ENCODE measurements at places on chromosomes 5 and 9.

DNA sequence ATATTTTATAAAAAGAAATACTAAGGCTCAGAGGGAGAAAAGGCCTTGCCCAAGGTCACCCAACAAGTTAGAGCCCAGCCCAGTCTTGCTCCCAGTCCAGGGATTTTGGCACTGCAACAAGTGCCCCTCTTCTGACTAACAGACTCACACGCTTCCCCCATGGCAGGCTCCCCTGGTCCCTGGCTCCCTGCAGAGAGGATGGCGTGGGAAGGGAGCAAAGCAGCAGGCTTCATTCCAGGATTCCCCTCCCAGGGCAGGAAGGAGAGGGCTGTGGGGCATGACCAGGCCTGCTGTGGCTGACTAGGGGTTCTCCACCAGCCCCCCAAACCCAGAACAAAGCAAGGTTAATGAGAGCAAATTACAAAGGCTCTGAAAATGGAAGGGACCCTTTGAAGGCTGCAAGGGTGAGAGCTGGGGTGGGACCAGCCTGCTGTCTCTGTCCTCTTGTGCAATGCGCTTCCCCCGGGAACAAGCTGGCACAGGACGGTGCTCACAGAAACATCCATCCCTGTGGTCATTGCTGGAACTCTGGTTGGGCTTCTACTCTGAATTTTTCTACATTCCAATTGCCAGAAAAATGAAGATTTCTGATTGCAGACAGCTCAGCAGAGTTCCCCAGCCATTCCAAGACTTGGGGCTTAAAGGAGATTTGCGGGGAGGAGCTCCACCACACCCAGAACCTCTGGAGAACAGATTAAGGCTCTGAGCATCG lies 37.1 kb upstream of the FAT2 start:
- DNase-seq = no peak

DNA sequence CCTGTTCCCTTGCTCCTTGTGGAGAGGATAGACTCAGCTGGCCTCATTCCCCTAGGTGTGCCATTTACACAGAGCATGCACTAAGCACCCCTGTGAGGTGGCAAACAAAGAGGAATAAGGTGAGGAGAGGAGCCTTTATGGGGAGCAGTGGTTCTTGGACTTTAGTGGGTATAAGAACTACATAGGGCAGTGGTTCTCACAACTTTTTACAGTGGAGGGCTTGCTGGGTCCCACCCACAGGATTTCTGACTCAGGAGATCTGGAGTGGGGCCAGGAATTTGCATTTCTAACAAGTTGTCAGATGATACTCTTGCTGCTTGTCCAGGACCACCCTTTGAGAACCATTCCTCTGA lies 42.0 kb downstream of the CSF1R start:
- no peak for DNase-seq

- no peak for DNase-seq
These were observed 79.4 kb downstream of the ESM1 start for GRCh38 chr5:54905942-54906537.

- DNase-seq = no peak
These were observed 257.6 kb downstream of the TAF11L14 start for GRCh38 chr5:17891881-17892280.

DNA sequence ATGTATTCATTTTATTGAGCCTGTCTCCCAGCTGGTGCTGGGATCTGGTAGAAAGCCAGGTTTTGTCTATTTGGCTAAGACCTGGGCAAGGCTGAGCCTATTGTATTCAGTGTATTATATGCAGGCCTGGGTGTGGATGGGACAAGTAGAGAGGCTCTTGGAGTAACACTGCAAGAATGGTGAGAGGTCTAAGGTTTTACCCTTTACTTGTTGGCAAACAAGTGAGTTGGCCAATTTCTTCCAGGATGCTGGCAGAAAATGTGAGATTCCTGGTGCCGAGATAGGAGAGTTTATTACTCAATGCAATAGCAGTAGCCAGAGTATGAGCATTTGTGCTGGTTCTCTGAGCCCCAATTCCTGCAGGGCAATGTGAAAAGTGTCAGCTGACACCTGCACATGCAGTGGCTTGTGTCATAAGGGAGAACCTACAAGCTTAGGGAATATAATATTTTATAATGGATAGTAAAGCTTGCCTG lies 141.7 kb upstream of the PRLR start:
- DNase-seq = no peak

DNA sequence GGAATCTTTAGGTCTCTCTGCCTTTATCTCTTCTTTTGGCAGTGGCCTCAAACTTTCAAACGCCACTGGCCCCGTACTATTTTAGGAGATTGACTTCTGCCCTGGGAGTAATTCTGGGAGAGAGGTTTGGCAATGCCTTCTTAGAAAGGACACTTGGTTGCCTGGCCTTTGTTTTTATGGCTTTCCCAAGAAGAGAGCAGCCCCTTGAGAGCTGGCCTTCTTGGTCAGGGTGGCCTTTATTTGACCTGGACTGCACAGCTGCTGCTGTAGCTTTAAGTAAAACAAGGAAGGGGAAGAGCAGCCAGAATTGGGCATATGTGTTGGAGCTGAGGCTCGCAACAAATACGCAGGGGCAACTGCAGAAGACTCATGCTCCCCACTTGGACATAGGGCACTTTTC lies 60.8 kb downstream of the PTPN3 start:
- no peak for DNase-seq

DNA sequence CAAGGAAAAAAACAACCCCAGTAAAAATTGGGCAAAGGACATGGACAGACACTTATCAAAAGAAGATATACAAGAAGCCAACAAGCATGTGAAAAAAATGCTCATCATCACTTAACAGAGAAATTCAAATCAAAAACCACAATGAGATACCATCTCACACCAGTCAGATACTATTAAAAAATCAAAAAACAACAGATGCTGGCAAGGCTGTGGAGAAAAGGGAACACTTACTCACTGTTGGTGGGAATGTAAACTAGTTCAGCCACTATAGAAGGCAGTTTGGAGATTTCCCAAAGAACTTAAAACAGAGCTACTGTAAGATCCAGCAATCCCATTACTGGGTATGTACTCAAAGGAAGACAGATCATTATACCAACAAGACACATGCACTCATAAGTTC lies 157.4 kb downstream of the EDIL3 start:
- DNase-seq = no peak

DNA sequence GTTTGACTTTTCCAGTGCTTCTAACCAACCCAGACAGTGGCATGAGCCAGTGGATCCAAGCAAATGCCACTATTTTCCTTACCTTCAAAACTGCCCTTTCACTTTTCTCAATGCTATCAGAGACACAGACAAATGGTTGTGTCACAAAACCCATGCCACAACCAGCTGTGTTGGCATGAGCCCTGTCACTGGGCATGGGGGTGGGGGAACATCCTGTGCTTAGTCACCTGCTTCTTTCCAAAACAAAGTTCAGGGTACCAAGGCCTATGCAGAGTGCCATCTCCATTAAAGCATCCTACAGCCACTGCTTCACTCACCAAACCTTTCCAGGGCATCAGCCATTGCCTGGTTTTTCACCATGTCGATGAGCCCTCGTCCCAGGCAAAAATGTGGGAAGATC lies 30.1 kb downstream of the NIPSNAP3B start:
- DNase-seq = no peak

- DNase-seq = no peak
These were observed 220.0 kb downstream of the GOLPH3 start for GRCh38 chr5:31954091-31954490.

- no peak for DNase-seq
These were observed 13.3 kb upstream of the MPDZ start for GRCh38 chr9:13292782-13293181.

DNA sequence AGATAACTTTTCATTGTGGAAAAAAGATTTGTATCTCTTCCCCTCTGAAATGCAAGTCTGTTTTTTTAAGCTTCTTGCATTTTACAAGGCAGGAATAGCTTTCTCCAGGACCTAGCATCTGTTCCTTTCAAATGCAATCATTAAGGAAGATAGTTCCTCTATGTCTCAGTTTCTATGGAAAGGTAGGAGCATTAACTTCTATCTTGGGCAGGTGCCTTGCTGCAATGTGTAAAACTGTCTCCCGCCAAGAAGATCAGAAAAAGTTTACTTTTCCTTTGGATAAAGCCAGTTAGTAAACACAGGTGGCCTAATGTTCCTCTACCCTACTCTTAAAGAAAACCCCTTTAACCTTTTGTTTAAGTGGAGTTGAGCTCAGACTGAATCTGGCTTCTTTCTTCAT lies 560.6 kb upstream of the CYLC2 start:
- no peak for DNase-seq

DNA sequence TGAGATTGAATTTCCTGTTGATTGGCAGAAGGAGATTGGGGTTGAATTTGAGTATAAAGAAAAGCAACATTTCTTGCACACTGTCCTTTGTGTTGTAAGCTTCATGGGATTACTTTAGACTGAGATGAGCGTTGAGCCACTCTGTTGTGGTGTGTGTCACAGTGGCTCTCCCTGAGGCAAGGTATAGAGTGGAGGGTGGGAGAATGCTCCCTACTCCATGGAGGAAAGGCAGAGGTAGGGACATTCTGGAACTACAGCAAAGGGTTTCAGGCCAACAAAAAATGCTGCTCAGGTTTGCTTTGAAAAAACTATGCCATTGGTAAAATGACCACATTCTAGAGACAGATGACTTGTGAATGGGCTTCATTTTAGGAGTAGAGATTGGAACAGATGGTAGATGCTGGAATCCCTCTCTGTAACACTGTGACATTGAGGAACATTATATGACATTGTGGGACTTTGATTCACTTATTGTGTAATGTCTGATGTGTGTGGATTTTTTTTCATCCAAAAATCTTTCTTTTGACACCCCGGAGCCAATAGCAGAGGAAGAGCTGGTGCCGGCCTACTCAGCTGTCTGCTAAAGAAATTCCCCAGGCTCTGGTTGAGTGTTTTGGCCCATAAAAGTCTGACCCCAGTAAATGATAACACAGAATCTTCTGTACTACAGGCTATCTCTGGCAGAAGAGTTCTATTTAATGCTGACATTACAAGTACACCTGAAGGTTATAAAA lies 6.2 kb upstream of the CEP120 start:
- DNase-seq = no peak

- no peak for DNase-seq
These were observed 23.0 kb downstream of the INIP start for GRCh38 chr9:112694706-112695555.

GRCh38 chr9:107789001-107789700 lies 299.6 kb upstream of the KLF4 start:
- DNase-seq = no peak

DNA sequence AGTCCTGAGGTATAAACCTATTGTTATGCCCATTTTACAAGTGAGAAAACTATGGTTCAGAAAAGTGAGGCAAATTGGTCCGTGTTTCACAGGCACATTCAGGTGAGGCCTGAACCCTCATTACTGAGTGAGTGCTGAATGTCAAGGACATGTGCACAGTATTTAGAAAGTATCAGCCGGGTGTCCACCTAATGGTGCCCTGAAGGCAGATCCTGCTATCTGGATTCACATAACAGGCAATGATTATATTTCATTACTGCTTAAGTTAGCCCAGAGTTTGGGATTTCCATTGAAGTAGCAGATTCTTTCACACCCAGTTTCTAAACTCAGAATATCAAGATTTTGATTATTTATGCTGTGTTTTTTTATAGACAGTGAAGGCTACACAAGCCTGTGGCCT lies 142.7 kb downstream of the LHFPL2 start:
- no peak for DNase-seq

- no peak for DNase-seq
These were observed 8.0 kb downstream of the WHRN start for GRCh38 chr9:114497236-114497635.

GRCh38 chr5:140248414-140248813 lies 54.5 kb downstream of the PFDN1 start:
- DNase-seq = no peak

DNA sequence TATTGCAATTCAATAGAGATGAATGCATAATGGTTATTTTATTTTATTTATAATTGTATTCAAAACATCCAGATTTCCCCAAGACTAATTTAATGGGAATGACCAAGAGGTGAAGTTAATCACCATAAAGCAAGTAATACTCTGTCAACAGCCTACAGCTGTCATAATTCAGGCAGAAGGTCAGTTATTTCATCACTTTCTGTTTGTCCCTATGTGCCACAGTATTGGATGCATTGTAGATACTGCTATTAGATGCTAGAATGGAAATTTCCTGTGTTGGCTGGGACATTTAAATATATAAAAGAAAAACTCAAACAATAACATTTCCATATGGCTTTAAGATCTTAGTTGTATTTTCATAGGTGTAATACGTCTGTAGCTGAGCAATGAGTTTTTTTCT lies 56.7 kb upstream of the MINAR2 start:
- DNase-seq = no peak

DNA sequence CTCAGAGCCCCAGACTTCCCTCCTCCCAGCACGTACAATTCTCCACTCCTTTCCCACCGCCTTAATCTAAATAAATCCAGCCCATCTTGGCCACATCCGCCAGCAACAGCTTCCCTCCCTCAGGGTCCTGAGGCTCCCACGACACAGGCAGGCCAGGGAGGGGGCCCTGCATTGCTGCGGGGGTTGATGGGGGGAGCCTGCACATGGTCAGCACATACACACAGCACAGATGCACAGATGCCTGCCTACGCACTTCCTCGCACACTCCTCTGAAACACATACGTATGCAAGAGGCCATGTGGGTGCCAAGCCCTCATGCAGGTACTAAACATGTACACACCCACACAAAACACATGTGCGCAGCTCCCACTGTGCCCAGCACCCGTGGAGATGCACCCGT lies 14.8 kb downstream of the PDGFRB start:
- no peak for DNase-seq

DNA sequence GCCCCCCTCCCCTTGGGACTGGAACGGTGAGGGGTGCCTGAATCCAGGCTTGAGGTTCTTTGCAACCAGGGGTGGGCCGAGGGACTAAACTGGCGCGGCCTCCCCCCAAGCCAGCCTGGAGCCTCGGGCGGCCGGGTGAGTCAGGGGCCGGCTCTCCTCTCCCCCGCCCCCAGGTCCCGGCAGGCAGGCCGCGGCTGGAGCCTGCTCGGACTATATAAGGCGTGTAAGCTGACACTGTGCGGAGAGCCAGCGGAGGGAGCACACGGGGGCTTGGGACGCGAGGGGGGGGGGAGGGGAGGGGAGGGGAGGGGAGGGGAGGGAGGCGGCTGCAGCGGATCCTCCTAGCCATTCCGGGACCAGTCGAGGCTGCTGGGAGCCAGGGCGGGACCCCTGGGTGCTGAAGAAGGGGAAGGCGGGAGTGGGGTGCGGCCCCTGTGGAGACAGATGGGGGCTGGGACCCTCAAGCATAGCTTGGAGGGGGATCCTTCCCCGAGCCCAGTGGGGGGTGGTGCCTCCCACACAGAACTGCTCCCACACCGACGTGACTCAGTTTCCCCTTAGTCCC lies 595 bp downstream of the PDLIM7 start:
- DNase-seq = no peak

- DNase-seq = no peak
These were observed 9.7 kb upstream of the HK3 start for GRCh38 chr5:176908675-176909368.
